Left cardiac atrium (tissue), 4 donors: ENCODE measurements at places on chromosomes 5 and 9. TPM values are rescaled to one million over a fixed set of nuclear protein-coding genes. Genes with fewer than 3 reads are reported as not detected.

The PRR7 gene
- total RNA-seq: 1.6 TPM

The HTR4 gene
- 4.7 TPM for total RNA-seq

- DNase-seq: peak; percentile 25
Measured at GRCh38 chr5:13251623-13252376, 692.7 kb downstream of the DNAH5 start.

DNA sequence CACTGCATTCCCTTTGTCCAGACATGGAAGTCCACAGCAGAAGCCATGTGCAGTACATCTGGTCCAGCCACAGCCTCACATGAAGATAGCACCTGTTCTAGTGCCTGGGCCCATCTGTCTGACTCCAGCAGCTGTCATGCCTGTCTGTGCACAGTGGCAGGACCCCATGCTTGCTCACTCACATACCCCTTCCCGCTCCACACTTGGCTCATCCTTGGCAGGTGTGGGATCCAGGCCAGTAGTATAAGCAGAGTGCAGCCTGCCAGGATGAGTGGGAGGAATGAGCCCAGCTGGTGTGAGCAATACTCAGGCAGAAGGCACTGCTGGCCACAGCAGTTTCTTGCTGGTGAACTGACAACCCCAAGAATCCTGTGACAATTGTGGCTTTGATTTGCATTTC, 168.0 kb downstream of the PRDM9 start:
- DNase-seq: no peak

GRCh38 chr5:73994963-73995362, 369.0 kb downstream of the ARHGEF28 start:
- no peak for DNase-seq

DNA sequence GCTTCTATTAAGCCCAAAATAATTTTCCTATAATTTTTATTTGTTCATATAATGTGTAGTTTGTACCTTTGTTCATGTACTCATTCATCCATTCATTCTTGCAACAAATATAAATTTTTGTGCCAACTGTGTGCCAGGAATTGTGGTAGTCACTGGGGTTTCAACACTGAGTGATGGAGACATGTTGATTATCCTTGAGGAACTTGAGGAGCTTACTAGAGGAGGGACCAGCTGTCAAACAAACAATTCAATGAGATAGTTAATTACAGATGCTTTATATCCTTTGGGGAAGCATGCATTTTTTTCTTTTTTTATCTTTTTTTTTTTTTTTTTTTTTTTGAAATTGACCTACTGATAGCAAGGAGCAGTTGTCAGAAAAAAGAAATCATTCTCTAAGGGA, 324.8 kb downstream of the GABRG2 start:
- DNase-seq: no peak

- peak; percentile 31 for DNase-seq
Measured at GRCh38 chr5:129904667-129905472, 605 bp downstream of the CHSY3 start.

GRCh38 chr9:77938163-77938562, 93.4 kb downstream of the GNAQ start:
- DNase-seq: no peak

- DNase-seq: no peak
Measured at GRCh38 chr9:91496351-91496750, 72.7 kb upstream of the NFIL3 start.

DNA sequence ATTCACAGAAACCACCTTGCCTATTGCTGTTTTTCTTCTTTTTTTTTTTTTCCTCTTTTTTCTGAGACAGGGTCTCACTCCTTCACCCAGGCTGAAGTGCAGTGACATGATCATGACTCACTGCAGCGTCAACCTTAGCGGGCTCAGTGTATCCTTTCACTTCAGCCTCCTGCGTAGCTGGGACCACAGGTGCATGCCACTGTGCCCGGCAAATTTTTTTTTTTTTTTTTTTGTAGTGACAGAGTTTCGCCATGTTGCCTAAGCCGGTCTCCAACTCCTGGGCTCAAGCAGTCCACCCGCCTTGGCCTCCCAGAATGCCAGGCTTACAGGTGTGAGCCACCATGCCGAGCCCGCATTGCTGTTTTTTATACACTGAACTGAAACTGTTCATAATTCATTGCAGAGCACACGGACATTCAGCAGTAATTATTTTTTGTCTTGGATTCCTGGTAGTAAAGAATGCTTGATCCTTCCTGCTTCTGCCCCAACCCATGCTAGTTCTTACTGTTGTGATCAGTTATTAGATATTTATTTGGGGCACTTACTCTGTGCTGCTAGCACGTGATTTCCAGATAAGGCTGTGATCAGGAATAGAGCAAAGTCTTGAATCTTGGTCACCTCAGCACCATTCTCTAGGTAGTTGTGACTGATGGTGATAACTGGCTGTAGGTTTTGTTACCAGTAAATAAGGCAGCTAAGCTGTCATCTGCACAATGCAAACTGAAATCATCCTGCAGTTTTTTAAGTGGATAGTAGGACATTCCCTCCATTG, 14.0 kb downstream of the MAP3K1 start:
- no peak for DNase-seq
